Adipocyte (in vitro differentiated cells): ENCODE measurements at places on chromosomes 1 and 21.

DNA sequence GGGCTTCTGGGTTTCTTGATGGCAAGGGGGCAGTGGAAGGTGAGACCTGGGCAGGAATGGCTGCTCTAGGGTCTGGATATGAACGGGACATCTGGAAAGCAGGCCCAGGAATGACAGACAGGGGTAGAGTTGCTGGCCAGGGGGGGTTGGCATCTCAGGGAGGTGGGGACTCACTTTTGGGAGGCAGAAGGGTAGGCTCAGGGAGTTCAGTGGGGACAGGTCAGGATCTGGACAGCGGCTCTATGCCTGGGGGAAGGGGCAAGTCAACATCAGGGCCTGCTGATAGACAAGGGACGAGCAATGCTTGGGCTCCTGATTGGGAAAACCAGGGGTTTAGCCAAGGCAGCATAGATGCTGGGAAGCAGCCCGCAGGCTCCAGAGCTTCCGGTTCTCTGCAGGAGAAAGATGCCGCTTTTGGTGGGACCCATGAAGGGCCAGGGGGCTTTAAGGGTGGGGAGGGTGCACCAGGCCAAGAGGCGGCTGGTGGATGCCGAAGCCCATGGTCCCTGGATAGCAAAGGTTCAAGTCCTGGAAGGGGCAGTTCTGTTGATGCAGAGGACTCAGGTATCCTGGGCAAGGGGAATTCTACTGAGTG lies 21.9 kb downstream of the IGFN1 start:
- no peak for DNase-seq

GRCh38 chr1:119829625-119830024 lies 18.4 kb upstream of the REG4 start:
- no peak for DNase-seq

DNA sequence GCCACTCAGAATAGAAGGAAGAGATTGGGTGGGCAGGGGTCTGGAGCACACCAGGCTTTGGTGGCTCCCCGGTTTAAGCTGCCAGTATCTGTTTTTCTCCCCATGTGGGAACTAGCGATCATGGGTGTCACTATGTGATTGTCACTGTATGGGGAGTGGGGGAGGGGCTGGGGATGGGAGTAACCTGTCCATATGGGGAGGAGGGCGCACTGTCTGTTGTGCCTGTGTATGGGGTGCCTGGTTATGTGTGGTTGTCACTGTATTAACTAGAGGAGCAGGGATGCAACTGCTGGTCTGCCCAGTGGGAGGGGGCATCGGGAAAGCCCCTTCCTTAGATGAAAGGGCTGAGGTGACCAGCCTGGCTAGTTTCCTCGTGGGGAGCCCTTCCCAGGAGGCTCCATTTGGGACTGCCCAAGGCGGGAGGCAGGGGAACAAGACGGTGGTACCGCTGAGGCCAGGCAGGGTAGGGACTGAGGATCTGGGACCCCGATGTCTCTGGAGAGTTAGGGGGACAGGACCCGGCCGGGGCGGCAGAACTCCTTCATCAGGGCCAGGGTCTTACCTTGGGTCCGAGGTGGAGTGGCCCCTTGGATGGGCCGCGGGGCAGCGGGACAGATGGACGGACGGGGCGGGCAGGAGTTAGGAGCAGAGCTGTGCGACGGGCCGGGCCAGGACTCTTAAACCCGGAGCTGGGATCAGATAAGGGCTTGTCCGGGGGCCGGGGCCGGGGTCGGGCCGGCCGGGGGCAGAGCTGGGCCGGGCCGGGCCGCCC lies at the start of gene KCNJ10:
KCNJ10 (minus strand) TSS at position 701 of the 772 bp plus-strand sequence. CDS start 27,628 bp downstream, outside the sequence.
- no peak for DNase-seq

DNA sequence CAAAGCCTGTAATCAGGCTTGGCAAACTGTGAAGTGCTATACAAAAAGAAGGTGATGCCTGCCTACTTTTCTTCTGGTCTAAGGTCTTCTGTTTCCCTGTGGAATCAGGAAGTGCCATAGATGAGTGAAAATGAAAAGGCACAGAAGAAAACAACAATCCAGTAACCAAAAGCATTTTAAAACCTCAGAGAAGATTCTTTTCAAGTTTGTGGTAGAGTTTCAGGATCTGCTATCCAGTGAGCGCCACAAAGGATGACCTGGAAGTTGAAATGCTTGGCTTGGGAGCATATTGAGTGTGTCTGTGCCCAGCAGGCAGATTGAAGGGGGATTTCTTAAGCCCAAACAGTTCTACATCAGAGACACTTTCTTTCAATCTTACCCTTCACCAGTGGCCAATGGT lies 272.2 kb downstream of the PAPPA2 start:
- no peak for DNase-seq

DNA sequence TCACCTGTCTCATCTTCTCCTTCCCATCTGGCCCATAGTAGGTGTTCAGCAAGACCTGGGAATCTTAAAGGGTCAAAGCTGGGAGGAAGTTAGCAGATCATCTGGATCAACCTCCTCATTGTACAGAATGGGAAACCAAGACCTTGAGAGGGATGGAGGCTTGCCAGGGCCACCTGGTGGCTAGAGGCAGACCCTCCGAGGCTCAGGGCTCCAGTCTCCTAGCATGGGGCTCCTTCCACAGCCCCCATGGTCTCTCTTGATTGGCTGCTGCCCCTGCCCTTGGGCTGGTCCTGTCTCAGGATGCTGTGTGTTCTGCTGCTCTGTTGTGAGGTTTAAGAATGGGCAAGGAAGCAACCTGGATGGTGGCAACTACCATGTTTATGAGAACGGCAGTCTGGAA lies 68.7 kb upstream of the CNTN2 start:
- DNase-seq, result no peak

GRCh38 chr1:51336004-51336403 lies 5.6 kb upstream of the TTC39A start:
- DNase-seq, result no peak

DNA sequence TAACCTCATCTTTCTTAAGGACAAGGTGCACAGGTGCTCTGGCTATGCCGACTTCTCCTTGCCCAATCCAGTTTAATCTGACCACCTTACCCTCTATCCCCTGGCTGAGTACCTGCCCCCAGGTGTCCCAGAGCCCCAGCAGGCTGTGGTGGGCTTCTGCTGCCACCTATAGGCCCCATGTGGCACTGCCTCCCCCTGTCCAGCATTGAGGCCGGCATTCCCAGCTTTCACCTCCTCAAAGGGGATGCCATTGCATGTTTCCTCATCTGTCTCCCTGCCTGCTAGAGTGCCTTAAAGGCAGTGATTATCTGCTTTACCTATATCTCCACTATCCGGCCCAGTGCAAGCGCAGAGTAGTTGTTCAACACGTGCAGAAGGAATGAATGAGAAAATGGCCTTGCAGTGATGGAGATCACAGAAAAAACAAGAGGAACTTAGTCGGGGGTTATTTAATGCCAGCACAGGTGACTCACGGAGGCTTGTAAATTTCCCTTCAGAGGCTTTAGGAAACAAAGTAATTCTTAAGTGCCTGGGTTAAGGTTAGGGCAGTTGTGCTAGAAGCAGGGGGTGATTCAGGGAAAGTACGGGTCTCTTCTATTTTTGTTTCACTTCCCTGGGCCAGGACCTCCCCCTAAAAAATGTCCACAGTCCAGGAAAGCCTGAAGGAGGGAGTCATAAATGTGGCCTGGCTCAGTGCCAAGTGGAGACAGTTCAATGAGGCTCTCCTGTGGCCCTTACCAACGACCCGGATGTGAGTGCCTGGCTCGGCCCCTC lies 131.8 kb upstream of the NGF start:
- DNase-seq, result peak; percentile 72

- no peak for DNase-seq
These were observed 35.3 kb downstream of the UMODL1 start for GRCh38 chr21:42106425-42106824.

DNA sequence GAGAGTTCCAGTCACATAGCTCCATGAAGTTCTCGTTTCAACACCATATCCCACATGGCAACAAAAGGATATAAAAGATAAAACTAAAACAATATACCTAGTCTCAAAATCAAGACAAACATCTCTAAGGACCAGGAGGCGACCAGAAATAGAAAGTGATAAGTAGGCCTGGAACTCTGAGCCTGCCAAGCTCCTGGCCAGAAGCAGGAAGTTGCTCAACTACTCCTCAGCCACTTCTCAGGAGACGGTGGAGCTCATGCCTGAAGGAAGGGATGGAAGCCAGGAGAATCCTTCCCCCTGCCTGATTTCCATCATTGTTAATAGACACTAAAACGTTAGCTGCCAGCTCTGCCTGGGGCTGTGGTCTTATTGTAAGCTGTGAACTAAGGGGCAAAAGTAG lies 94.7 kb downstream of the DISP1 start:
- peak; percentile 70 for DNase-seq

GRCh38 chr1:48495166-48495565 lies 23.2 kb upstream of the SPATA6 start:
- DNase-seq, result peak; percentile 49

DNA sequence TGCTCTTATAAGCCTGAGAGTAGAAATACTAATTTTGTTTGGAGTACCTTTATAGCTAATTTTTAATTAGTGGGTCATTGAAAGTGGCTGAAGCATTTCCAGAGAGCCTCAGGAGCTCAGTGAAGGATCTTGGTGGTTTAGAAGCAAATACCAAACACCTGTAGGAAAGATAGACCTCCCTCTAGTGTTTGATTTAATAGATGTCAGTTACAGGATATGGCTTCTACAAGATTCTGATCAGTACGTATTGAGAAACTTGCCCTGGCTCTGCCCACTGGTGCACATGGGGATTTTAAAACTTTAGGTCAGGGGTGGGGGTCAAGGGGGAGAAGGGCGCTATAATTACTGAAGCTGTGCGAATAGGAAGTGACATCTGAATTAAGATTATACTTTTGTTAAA lies 122.2 kb downstream of the POU2F1 start:
- no peak for DNase-seq

GRCh38 chr1:211601982-211602670 lies 23.2 kb upstream of the SLC30A1 start:
- no peak for DNase-seq

DNA sequence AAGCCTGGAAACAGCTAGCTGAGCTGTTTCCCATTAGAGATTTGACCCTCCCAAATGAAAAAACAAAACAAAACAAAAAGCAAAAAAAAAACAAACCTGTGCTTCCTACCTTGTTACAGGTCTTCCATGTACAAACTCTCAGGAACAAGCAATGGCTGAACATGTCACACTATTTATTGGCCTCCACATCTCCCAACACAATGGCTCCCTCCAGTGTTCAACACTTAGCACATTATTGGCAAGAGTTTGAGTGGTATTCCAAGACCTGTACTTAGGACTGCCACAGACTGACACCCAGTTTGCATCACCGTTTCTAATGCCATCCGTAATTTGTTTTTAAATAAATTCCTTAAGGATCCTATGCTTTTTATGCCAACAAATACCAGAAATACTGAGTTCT lies 195.0 kb upstream of the OLFM3 start:
- peak; percentile 22 for DNase-seq

DNA sequence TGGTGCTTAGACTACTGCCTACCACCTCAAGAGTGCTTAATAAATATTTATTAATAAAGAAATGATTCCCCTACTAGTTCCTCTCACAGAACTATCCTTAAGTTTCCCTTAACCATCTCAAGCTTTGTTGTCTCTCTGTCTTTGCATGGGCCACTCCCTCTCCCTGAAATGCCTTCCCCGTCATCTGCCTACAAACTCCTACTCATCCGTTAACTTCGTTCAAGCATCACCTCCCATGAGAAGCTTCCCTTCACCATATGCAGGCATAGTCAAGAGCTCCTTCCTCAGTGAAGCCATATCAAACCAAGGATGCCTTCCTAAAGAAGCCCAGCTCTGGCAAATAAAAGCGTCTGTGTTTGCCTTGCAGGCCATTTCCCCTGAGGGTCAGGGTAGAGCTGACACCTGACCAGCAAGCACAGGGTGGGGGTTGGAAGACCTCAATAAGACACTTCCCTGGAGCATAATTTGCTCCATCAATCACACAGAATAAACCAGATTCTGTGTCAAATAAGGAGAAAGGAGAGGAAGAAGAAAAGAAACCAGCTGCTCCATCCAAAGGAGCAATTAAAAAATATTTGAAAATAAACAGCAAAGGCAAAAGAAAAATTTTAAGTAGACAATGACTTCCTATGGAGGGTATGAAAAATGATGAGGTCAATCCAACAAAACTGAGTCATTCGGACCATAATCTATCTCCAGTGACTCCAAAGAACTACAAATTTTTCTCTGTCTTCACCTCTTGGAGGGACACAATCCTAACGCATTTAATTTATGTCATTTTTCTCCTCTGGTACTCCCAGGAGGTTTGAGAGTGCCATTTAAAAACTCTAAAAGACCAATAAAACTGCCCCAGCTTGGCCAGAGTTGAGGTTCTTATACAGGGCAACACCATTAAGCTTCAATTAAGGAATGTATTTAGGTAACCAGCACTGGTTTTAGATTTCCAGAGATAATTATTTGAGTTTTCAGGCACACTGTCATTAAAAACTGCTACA lies 303.6 kb downstream of the KCNH1 start:
- DNase-seq, result no peak

DNA sequence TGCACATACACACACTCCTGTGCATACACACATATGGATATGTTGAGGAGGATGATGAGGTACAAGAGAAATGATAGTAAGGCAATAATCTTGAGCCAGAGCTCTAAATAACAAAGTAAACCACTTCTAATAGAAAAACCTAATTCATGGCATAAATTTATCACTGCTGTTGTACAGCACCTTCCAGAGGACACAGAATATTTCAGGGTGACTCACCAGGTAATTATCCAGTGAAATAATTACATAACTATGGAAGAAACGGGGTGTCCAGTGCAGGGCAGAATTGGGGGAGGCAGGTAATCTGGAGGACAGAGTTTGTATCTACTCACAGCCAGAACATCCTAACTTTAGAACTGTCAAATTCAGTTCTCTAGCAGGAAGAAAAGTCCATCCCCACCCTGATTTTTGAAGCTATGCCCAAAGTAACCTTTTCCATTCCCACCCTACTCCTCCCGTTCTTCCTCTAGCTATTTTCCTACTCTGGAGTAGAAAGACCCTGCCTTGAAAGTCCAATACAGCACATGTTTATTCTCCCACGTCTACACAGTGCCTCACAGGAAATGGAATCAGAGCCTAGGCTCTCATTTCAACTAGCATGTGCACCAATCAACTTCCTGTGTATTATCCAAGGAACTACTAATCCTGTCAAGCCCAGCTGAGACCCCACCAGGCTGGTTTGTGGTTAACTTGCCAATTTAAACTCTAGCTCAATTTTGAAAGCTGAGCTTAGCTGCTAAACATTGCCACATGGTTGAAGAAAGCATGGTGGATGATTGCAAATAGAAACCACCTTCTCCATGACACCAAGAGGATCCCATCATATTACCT lies 96.6 kb downstream of the PTPN14 start:
- peak; percentile 56 for DNase-seq

GRCh38 chr1:212979340-212980122 lies 29.2 kb downstream of the VASH2 start:
- DNase-seq, result no peak

- no peak for DNase-seq
These were observed 535 bp downstream of the SETD4 start for GRCh38 chr21:36059823-36060158.

GRCh38 chr1:28143496-28144202 lies 32.8 kb downstream of the PTAFR start:
- DNase-seq, result no peak
